NCI-H2107 (cell line): ENCODE measurements at places on chromosomes 7 and 10.

GRCh38 chr7:24334012-24334411, 50.0 kb downstream of the NPY start:
- DNase-seq, result no peak

- no peak for DNase-seq
Observed at GRCh38 chr7:29955075-29955792, 34.4 kb downstream of the SCRN1 start.

- no peak for DNase-seq
Observed at GRCh38 chr7:50346545-50347497, 42.3 kb downstream of the IKZF1 start.

- DNase-seq, result no peak
Observed at GRCh38 chr10:5373307-5373706, 8.5 kb downstream of the UCN3 start.

GRCh38 chr10:133441780-133442179, 12.0 kb upstream of the SCART1 start:
- no peak for DNase-seq

- no peak for DNase-seq
Observed at GRCh38 chr10:121880895-121881294, 46.9 kb downstream of the ATE1 start.

DNA sequence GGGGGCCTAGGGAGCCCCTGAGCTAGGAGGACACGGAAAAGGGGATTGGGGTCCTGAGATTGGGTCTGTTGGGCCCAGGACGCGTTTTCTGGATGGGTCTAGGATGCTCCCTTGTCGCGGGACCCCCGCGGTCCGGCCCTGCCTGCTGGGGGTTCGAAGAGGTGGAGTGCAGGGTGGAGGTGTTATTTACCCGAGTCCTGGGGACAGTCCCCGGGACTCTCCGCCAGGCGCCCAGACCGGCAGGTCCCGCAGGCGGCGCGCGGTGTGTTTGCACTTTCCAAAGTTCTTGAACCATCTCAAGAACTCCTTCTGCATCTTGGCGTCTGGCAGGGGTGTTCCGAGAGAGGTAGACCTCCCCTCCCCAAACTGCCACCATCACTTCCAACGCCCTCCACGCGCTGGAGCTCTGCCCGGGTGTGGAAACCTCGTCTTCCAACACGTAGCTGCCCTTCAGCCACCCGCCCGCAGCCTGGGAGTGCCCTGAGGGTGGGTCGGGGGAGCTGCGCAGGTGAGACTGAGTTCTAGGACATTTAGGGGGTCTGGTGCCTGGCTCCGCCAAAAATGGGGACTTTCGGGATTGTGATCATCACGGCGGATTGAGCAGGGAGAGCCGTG, 569 bp downstream of the CAV1 start:
- no peak for DNase-seq

DNA sequence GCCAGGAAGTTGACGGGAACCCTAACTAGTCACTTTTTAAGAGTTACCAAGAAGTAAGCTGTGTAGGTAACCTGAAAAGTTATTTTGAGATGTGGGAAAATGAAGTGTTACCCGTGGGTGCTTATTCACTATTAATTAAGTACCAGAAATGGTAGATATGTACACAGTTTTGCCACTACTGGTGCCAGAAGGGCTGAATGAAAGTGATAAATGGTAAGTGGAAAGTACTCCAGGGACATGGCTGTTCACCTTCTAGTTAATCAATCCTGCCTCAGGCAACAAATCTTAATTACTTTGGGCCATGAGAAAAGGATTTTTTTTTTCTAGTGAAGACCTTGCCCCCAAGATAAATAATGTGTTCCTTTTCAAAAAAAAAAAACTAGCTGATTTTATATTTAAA, 15.8 kb downstream of the NET1 start:
- DNase-seq, result no peak

DNA sequence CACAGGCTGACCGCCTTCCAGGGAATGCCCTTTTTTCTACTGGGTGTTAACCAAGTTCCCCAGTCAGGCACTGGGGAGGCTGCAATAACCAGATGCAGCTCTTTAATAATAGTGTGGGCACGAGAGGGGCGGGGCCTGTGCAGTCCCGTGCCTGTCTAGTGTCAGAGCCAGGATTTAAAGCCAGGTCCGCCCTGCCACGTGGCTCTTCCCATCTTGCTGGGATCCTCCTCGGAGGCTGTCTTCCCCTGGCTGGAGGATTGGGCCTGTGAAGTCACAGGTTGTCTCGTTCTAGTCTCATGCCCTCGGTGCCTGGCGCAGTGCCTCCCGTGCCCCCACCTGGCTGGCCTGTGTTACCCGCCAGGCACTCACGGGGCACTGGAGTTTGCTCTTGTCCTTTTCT, 25.2 kb downstream of the TMEM120A start:
- DNase-seq, result no peak

- DNase-seq, result no peak
Observed at GRCh38 chr7:38318241-38318640, 44.8 kb upstream of the TARP start.

GRCh38 chr7:91230503-91230902, 33.7 kb upstream of the FZD1 start:
- DNase-seq, result no peak

DNA sequence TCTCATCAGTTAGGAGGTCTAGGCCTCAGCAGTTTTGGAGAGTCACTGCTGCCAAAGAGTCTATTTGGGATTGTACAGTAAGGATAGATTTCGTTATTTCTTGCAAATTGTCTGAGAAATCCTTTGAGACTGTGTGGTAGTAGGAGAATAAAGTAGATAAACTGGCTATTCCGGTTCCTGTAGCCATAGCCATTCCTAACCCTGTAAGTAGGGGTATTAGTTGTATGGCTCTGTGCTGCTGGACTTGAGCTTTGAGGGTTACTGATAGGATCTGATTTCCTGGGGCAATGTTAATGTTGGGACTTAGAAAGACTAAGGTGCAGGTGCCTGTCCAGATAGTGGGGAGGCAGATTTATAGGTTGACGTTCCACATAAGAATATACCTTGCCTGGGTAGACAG, 36.1 kb upstream of the ZNF138 start:
- no peak for DNase-seq

DNA sequence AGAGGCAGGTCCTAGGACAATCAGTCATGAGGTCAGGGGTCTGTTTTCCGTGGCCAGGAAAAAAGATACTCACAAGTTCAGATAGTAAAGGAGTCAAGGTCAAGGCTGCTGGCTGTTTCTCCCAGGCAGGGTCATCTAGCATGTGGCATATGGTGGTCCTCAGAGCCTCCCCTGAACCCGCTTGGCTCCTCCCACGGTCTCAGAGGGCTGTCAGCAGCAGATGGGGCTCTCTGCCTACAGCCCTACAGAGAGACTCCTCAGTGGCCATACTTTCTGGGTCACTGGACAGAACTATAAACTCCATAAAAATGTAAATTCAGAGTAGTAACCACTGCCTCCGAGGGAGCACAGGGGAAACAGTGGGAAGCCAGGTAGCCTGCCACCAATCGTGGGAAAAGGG, 11.3 kb upstream of the DRGX start:
- no peak for DNase-seq

DNA sequence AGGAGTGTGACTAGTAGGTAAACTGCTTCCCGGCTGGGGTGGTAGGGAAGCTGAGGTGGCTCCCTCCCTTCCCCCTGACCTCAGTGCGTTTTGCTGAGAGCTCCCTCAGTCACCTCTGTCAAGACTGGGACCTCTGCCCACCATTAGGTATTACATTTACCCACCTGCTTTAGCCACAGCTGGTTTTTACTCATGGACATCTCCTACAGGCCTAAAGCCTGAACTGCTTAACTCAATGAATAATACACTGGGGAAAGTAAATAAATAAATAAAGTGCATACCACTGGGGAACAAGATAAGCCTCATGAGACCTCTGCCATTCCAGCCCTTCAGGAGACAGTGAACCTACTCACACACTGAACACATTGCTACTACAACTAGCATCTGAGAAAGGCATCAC, 38.9 kb upstream of the CDK13 start:
- no peak for DNase-seq

DNA sequence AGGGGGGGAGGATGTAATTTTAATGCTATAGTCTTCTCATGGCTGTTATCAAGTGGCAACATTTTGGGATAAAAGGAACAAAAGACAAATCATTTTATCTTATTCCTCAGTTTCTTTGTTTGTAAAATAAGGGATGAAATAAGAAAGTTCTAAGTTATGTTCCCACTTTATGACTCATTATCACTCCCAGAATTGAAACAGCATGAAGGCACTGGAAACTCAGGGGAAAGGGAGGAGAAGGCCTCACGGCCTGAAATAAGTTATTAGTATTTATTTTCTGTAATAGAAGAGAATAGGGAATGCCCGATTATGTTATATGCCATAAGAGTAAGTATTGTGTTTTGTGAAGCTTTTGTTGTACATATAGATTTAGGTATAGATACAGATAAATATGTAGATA, 85.0 kb upstream of the NAMPT start:
- DNase-seq, result no peak

DNA sequence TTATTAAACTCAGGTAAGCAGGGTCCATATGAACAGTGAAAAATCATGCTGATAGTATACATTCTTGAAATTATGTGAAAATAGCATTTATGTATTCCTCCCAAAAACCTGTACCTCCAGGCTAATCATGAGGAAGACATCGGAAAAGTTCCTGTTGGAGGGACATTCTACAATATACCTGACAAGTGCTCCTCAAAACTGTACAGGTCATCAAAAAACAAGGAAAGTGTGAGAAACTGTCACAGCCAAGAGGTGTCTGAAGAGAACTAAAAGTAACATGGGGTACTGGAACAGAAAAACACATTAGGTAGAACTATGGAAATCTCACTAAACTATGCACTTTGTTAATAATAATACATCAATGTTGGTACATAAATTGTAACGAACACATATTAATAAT, 326.7 kb downstream of the CRPPA start:
- DNase-seq, result no peak

DNA sequence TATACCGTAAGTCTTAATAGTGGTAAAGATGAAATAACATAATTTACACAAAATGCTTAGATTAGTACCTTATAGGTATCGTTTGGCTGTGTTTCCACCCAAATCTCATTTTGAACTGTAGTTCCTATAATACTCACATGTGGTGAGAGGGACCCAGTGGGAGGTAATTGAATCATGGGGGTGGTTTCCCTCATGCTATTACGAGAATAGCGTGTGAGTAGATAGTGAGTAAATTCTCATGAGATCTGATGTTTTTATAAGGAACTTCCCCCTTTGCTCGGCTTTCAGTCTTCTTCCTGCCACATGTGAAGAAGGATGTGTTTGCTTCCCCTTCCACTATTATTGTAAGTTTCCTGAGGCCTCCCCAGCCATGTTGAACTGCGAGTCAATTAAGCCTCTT, 426.3 kb upstream of the POT1 start:
- no peak for DNase-seq

- DNase-seq, result no peak
Observed at GRCh38 chr7:27510541-27510940, 152.1 kb downstream of the HIBADH start.

DNA sequence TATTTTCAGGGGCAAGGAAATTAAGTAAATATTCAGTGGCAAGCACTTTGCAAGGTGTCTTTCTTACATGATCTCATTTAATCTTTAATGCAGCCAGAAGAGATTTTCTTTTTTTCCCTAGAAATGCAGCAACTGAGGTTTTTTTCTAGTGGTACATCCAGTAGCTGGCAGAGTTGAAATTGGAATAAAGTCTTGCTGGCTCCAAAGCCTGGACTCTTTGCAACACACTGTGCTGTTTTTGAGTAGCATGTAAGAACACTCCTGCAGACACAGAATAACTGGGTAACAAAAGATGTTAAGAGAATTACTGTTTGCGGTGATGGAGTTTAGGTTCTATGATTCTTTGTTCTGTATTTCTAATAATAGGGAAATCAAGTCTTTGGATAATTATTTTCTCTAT, 123.6 kb downstream of the PON1 start:
- no peak for DNase-seq

DNA sequence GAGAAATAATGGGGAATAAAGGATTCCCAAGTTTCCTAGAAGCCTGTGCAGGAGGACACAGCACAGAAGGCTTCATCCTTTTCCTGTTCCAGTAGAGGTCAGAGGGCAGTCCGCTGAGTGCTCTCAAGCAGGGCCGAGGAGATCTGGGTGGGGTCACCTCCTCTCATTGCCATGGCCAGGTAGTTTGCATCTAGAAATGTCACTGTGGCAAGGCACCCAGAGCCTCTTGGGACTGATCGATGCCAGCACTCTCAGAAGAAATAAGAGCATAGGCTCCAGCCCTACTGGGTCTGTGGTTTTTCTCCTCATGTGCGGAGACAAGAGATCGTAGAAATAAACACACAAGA, 7.9 kb downstream of the NUB1 start:
- DNase-seq, result no peak

DNA sequence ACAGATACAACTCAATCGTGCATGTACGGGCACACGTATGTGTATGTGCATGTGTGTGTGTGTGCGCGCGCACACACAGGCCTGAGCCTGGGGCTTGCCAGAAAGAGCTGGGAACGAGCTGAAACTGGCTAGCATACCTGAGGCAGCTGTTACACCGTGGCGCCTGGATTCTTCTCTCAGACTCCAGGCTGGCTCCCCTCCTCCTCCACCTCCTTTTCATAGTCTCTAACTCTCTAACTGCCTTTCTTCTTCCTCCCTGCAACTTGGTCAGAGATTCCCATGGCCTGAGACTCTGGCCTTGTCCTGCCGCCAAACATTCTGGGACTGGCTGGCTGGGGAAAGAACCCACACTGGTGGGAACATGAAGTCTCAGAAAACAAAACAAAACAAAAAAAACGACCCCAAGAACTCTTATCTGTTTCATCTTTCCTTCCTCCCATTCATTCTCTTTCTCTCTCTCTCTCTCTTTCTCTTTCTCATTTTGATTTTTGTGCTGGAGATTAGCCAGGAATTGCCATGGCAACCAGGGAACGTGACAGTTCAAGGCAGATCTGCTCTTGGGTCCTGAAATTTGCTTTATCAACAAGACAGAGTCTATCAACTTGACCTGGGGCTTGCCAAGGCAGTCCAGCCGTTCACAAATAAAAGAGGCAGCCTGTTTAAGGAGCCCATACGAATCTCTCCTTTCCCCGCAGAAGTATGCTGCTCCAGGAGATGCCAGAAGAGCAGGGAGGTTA, 76.8 kb upstream of the SEM1 start:
- no peak for DNase-seq

DNA sequence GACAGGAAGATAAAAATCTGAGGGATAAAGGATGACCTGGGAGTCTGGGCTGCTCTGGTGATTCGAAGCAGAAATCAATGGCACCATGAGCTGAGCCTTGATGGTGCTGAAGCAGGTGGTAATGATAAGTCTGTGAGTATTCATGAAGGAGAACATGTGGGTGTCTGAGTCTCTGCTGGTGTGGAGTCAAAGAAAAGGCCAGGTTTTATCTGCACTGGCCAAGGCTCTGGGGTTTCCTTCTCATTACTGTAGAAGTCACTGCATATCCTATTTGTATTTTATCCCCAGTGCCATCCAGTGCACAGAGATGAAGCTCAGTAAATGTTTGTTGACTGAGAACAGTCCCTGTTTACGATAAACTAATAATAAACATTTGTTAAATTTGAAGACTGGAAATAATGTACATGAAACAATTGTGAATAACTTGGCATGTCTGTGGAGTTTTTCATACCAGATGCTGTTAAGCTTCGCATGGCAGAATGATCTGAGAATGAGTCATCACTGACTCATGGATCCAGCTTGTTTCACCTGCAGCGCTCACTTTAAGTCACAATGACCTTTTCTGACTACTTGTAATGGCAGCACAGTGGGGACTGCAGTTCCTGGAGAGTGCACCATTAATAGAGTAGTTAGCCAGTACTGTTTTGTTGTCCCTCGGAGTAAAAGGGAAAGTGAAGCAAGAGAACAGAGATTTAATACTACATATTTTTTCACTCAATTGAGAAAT, 538.5 kb downstream of the HTR7 start:
- no peak for DNase-seq

GRCh38 chr10:68625316-68625921, 65.3 kb downstream of the TET1 start:
- no peak for DNase-seq

GRCh38 chr7:95684505-95684904, 87.8 kb upstream of the DYNC1I1 start:
- no peak for DNase-seq
